ENCODE measurements at places on chromosomes 1 and 21.

DNA sequence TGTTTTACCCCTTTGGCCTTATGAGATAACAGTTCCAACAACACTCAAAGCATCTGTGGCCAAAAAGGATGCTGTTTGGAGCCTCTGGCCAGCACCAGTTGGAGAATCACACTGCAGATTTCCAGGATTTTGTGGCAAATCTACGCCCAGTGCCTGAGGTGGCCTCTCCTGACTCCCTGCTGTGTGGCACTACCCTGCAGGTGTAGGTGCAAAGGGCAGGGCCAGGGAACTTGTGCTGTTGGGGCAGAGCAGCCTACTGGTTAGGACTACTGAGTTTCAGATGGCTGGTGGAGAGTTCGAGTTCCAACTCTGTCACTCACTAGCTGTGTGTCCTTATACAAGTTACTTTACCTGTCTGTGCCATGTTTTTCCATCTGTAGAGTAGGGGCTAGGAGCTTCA is 170.5 kb downstream of the PTPRU start:
- no peak for DNase-seq

GRCh38 chr21:34669149-34669879 is 520 bp downstream of the CLIC6 start:
- DNase-seq, result no peak

DNA sequence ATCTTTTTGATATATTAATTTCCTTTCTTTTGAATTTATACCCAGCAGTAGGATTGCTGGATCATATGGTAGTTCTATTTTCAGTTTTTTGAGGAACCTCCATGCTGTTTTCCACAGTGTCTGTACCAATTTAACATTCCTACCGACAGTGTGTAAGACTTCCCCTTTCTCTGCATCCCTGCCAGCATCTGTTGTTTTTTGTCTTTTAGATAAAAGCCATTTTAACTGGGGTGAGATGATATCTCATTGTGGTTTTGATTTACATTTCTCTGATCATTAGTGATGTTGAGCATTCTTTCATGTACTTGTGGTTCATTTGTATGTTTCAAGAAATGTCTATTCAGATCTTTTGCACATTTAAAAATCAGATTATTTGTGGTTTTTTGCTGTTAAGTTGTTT is 62.4 kb upstream of the STUM start:
- DNase-seq, result no peak

- no peak for DNase-seq
Measured at GRCh38 chr1:230098723-230099122, 31.7 kb downstream of the GALNT2 start.

- no peak for DNase-seq
Measured at GRCh38 chr1:150161747-150162581, 12.2 kb downstream of the PLEKHO1 start.

DNA sequence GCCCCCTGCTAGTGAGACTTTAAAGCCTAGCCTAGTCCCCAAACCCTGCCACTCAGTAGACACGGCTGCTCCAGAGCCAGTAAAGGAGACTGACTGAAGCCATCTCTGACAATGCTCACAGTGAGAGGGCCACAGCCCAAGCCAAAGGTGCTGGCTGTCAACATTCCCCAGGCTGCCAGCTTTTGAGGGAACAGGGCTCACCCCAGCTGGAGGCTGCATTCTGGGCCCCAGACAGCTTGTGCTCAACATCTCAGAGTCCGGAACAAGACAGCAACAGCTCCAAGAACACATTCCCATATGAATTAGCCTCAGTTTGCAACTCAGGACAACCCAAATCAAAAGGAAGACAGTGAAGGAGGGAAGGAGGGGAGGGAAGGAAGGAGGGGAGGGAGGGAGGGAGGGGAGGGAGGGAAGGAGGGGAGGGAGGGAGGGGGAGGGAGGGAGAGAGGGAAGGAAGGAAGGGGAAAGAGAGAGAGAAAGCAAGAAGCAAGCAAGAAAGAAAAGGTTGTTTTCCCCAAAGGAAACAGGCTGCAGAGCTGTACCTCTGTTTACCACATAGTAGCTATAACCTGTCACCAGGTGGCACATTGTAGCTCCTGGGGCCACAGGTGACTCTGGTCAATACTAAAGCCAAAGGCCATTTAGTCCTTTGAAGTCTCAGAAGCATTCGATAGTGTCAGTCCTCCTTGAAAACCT is 5.4 kb downstream of the ARTN start:
- no peak for DNase-seq

DNA sequence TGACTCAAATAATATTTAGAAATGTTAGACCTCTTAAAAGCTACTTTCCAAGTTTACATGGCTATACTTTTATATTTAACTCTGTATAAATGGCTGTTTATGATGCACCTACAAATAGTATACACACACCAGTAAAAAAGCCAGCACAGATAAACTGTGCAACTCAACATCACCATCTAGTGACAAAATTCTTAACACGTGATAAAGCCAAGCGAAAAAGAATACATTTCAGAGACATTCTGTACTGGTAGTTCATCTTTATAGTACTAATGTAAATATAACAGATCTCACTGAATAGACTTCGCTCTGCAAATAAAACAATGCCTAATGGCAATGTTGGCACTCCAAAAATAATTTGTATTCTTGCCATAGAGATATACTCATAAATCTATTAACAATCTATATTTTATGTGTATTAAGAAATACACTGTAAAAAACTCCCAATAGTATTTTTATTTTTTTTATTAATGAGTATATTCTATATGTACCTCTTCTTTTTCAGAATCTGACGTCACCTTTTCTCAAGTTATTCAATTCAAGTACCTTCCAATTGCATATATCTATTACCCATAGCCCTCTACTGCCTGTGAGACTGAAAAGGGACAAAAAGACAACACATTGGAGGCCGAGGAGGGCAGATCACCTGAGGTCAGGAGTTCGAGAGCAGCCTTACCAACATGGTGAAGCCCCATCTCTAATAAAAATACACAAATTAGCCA is 100.2 kb downstream of the DPYD start:
- no peak for DNase-seq

GRCh38 chr1:50348449-50349241 is 74.6 kb downstream of the DMRTA2 start:
- DNase-seq, result peak; percentile 71

- DNase-seq, result no peak
Measured at GRCh38 chr1:151841141-151841540, 1.5 kb upstream of the C2CD4D start.

- no peak for DNase-seq
Measured at GRCh38 chr1:154874465-154874864, 4.4 kb upstream of the KCNN3 start.

DNA sequence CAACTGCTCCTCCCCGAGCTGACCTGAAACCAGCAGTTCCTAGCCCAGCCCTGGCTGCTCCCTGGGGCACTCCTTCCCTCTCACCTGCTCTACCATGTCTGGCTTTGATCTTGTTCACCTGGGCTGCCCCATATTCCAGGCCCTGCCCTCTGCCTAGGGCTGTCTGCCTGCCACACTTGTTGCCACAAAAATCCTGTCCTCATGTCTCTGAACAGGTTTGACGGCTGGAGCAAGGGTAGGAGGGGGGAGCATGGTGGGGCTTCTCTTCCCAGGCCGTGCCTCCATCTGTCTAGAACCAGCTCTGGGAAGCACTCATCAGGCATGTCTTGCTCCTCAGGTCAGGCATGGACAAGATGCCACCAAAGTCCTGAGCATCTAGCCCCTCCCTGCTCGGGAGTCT is 44.3 kb upstream of the WNT2B start:
- DNase-seq, result no peak

- DNase-seq, result no peak
Measured at GRCh38 chr1:30052178-30052577, 671.2 kb downstream of the MATN1 start.

DNA sequence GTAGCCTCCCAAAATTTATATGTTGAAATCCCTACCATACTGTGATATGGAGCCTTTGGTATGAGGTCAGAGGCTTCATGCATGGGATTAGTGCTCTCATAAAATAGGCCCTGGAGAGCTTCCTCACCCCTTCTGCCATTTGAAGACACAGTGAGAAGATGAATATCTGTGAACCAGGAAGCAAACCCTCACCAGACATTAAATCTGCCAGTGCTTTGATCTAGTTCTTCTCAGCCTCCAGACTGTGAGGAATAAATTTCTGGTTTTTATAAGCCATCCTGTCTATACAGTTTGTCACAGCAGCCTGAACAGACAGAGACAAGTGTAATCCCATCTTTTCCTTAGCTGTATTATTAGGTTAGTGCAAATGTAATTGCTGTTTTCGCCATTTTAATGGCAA is 88.4 kb downstream of the OLFML2B start:
- no peak for DNase-seq
